ENCODE measurements at places on chromosomes 2 and 18.
A peak's percentile ranks its signal among the peaks of the same experiment; 100 is the strongest.

DNA sequence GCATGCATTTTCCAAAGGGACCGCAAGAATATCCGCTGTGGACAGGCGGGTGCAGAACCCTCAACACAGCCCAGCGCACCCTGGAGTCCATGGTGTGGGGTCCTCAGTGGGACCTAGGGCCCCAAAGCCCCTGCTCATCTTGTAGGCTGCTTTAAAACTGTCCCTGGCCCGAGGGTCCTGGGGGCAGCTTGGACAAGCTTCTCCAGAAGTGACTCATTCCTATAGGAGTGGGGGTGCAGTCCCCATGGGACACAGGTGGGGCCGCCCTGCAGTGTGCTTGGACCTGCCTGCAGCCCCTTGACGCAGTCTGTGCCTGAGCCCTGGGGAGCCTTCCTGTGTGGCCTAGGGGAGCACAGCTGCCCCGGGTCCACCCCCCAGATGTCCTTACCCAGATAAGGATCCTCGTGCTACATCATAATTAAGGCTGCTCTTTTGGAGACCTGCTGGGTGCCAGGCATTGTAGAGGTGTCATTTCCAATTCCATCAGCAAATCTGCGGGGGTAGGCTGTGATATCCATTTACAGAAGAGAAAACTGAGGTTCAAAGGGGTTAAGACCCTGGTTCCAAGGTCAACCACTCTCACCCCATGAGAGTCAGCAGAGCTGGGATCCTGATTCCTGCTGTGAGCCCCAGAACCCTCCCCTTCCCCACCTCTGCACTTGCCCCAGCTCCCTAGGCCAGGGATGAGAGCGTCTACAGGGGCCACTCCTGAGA is 1.7 kb upstream of the HS6ST1 start:
- peak; percentile 25 for DNase-seq

DNA sequence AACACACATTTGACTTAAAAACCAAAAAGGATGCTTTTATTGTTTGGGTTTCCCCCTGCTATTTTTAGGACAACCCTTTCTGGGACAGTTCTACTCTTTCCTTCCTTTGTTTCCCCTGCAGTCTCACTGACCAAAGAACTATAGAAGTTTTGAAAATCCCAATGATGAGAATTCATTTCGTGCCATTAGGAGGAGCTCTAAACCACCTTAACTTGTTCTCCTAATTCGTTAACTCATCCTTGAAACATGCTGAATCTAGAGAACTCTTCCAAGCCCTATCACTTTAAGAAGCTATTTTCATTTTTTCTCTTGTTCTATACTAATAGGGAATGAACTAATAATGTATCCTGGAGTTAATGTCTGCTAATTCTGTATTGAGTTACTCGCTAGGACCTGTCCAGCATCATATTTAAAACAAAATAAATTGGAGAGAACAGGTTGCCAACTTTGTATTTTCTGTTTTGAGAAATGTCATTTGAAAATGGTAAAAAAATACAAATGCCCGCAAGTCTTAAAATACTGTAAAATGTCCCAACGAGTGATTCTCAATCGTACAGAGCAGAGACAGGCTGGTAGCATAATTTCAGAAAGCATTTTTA is 62.9 kb downstream of the AFTPH start:
- DNase-seq, result no peak

GRCh38 chr2:115190459-115190858 is 748.0 kb downstream of the DPP10 start:
- DNase-seq, result no peak

DNA sequence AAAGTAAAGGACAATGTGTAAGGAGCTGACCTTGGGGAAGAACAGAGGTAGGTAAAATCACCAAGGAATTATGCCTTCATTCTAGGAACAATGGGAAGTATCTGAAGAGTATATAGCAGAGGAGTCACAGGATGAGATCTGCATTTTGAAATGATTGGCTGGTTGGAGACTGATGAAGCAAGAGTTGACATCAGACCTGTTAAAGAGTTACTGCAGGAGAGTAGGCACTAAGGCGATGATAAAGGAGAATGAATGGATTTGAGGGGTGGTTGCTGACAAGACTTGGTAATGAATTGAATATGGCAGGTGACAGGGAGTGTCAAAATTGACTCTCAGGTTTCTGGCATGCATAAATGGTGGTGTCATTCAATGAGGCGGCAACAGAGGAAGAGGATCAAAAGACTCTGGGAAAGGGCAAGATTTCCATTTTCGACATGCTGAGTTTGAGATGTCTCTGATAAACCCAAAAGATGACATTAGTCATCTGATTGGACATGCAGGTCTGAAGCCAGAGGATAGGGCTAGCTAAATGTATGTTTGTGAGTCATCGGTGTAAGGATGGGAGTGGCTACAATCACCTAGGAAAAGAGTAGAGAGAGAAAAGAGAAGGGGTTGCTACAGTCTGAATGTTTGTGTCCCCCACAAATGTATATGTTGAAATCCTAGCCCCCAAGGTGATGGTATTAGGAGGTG is 236.5 kb downstream of the DYM start:
- DNase-seq, result no peak

- peak; percentile 48 for DNase-seq
Measured at GRCh38 chr2:61853086-61853846, 594 bp downstream of the FAM161A start.

GRCh38 chr2:176744146-176744545 is 468.4 kb upstream of the HNRNPA3 start:
- DNase-seq, result no peak

- no peak for DNase-seq
Measured at GRCh38 chr2:67776276-67776675, 286.5 kb downstream of the C1D start.

DNA sequence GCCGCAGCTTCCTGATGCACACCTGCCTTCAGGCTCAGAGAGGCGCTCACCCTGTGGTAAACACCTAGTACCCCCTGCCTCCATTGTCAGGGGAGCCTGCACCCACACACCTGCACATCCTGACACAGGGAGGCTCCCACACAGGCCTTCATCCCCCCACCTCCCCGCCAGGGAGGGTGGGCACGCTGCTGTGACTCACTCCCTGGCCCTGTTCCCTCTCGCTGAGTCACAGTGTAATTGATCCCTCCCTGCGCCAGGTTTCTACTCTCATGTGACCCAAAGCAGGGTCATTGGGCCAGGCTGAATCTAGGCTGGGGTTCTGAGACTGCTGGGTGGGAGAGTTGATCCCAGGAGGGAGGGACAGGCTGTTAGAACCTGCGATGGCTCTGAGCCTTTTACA is 8.5 kb upstream of the CELF4 start:
- DNase-seq, result no peak

DNA sequence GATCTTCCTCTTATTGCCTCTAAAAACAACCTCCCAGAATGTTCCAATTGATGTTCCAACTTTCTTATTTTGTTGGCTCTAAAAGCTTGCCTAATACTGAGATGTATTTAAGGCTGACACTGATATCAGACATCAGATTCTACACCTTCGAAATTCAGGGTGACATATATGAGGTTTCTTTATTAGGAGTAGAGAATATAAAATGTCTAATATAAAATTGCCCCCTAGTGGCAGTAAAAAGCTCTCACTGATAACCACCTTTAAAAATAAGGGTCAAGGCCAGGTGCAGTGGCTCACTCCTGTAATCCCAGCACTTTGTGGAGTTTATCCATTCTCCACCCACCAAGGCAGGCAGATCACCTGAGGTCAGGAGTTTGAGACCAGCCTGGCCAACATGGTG is 789.7 kb upstream of the SLC39A10 start:
- DNase-seq, result peak; percentile 4

GRCh38 chr2:6937582-6937981 is 20.4 kb downstream of the RNF144A start:
- DNase-seq, result no peak

DNA sequence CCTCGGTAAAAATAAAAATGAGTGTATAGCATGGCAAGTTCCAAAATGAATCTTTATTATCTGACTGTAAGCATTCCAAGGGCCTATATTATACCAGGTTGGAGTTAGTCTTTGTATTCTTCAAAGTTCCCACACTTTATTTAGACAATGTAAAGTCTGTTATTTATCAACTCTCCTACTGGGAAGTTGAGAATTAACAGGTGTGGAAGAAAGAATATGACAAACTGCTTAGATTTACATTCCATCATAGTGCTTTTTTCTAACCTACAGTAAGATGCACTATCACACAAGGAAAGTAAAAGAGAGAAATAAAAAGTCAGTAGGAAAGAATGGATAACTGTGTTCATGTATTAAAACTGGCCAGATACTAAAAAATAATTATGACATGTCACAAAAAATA is 93.3 kb downstream of the SESTD1 start:
- no peak for DNase-seq

DNA sequence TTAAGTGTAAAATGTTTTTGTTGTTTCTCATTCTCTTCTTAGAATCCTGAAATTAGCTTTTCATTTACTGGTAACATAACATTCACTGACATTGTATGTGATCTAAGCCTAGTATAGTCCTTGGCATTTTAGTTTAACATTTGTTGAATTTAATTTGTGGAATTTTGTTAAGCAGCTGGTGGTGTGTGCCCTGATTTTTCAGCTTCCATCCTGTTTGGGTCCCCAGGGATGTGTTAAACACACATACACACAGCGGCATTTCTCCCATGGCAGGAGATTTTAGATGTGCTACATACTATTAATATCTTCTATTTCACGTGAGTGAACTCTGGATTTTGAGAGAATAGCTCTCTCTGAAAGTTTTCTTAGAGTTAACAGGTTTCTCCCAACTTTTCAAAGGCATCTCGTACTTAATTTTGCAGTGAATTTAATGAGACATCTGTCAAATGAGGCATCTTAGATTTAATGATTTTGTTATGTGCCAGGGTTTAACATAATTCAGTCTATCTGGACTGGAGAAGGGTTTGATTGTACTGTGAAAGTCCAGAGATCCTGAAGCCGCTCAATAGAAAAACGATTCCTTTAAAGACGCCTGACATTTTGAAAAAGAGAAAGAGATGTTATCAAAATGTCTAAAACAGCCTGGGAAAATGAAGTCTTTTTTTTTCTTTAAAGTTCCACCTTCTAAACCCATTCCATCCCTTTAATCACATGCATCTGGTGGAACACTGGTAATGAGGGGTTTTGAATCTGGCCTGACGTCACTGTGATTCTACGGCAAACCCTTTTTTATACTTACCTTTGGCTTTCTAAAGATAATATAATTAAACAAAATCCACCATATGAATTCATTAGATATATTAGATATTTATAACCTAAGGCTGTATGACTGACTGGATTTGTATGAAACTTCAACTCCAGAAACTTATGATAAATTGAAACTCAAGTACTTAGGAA is 6.8 kb downstream of the PHLPP1 start:
- no peak for DNase-seq

DNA sequence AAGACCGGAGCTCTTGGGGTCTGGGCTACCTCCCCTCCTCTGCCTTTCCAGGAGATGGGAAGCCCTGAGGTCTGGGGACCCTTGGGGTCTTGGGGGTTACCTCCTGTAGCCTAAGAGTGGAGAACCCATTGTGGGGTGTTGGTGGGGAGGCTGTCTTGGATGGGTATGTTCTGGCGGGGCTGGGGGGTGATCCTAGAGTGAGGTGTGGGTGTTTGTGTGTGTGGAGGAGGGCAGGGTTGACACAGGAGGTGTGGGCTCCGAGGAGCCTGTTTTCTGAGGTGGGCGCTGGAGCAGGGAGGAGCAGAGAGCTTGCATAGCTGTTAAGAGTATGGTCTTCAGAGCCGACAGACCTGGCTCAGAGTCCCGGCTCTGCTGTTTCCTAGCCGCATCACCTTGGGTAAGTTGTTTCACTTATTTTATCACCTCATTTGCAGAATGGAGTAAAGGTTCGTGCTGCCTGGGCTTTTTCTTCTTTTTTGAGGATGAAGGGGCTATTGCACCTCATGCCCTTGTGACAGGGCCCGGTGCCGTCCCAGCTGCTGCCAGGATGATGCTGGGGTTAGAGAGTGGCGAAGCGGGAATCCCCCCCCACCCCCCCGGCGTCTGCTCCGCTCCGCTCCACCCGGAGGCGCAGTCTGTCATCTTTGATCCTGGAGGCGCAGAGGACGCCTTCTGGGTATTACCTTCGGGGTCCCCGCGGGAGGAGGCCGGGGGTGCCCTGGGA is 17.2 kb downstream of the TET3 start:
- DNase-seq, result no peak

GRCh38 chr2:205782941-205783340 is 100.6 kb downstream of the NRP2 start:
- DNase-seq, result no peak

DNA sequence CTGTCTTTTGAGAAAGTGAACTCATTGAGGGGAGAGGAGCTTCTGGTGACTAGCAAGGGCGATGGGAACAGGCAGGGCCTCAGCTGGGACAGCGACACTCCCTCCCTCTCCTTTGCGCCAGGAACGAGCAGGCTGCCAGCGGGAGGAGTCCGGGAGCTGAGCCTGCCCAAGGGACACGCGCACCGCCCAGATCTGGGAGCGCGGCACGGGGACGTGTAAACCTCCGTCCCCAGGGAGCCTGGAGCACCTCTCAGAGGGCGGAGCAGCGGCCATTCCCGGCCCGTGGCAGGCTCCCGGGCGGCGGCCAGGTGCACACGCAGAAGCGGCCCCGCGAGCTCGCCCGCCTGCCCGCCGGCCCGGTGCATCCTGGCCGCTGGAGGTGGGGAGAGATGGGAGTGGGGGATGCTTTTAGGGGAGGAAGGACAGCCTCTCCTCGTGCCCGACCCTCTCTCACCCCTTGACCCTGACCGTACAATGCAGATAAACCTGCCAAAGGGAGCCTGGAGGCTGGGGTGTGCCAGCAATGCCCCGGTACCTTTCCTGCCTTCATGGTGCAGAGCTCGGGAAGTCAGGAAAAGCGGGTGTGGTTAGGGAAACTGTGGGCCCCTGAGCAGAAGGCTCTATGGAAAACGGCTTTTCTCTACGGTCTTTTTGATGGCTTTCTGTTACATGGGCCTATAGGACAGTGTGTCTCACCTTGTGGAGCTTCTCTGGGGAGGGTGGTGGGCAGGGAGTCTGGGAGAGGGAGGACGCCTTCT is 2.2 kb downstream of the AQP4 start:
- peak; percentile 92 for DNase-seq

- no peak for DNase-seq
Measured at GRCh38 chr2:134455426-134455825, 201.6 kb downstream of the MGAT5 start.

DNA sequence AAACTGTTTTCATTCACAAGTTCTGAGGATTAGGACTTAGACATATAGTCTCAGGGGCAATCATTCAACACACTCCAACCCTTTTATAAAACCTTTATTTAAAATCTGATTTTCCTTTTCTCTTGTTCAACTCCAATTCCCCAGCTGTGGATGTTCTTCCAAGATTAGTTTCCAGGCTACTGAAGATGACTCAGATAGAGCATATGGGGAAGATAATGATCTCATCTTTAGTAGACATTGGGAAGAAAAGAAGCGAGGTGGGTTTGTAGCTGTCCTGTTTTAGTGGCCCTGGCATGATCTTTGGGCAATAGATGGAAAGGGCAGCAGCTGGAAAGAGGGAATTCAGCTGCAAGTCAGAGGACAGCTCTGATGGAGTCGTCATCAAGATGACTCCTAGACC is 247.7 kb upstream of the CCDC68 start:
- DNase-seq, result no peak

GRCh38 chr2:238114851-238115660 is 14.9 kb downstream of the ESPNL start:
- no peak for DNase-seq

DNA sequence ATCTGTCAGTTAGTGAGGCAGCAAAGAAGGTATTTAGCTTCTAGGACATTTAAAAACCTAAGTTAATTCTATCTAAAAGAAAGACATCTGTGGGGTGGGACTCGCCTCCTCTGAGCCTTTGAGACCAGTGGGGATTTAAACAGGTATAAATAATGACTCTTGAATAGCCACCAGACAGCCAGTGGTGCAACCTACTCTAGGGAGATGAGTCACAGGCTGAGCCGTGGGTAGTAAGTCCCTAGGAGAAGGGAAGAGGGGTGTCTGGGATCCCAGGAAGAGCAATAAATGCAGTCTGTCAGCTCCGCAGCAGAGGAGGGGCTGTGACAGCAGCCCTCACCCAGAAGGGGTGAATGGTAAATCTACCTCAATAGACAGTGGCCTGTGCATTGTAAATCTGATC is 43.1 kb upstream of the GALNT3 start:
- no peak for DNase-seq

Measured in stomach (tissue), 19 donors.